Activated gamma-delta T cell treated with Interleukin-2 at 50 U/mL for 16 hours (primary cell): ENCODE measurements at places on chromosomes 3 and 15.
A peak's percentile ranks its signal among the peaks of the same experiment; 100 is the strongest.

DNA sequence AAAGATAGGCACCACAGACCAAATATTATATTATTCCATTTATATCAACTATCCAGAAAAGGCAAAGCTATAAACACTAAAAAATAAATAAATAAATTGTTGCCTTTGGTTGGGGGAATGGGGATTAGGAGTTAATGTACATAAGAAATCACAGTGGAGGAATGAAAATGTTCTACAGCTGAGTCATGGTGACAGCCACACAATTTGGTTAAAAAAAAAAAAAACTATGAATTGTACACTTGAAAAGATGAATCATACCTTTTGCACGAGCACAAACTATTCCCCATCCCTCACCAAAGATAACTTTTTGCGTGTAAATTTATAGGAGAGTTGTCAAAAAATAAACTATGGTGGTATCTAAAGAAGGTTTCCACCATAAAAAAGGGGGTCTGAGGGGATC, 103.2 kb downstream of the TBC1D5 start:
- no peak for DNase-seq

DNA sequence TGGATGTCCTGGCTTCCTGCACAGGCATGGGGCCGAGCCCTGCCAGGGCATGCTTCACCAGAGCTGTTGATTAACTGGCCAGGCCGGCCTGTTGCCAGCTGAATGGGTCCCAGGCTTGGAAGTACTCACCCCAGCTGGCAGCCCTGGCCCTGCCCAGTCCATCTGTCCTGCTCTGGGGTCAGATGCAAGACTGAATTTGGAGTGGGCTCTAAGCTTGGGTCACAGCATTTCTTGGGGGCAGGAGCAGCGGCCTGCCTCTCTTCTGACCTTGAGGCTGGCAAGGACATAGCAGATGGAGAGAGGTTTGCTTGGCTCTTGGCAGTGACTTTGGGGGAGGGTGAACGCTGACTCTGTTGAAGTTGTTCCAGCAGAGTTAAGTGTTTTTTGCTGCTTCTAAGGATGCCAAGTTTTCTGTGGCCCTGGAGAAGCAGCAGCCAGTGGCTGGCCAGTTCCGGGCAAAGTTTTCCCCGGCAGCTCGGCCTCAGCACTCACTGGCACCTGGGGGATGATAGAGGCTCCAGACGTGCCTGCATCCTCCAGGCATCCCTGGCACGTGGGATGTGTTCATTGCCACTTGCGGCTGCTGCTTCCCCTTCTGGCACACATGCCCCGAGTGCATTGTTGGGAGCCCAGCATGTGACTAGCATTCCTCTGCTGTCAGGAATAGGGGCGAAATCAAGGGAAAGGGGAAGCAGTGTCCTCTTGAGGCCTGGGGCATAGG, 22.9 kb downstream of the PDIA5 start:
- DNase-seq: no peak

DNA sequence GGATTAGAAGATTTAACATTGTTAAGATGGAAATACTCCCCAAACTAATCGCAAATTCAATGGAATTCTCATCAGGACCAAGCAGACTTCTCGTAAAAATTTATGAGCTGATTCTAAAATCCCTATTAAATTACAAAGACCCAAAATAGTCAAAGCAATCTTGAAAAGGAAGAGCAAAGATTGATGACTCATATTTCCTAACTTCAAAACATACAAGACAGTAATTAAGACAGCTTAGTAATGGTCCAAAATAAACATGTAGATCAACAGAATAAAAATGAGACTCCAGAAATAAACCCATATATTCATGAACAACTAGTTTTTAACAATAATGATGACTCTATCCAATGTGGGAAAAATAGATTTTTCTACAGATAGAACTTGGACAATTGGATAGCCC, 148.7 kb downstream of the SI start:
- no peak for DNase-seq

DNA sequence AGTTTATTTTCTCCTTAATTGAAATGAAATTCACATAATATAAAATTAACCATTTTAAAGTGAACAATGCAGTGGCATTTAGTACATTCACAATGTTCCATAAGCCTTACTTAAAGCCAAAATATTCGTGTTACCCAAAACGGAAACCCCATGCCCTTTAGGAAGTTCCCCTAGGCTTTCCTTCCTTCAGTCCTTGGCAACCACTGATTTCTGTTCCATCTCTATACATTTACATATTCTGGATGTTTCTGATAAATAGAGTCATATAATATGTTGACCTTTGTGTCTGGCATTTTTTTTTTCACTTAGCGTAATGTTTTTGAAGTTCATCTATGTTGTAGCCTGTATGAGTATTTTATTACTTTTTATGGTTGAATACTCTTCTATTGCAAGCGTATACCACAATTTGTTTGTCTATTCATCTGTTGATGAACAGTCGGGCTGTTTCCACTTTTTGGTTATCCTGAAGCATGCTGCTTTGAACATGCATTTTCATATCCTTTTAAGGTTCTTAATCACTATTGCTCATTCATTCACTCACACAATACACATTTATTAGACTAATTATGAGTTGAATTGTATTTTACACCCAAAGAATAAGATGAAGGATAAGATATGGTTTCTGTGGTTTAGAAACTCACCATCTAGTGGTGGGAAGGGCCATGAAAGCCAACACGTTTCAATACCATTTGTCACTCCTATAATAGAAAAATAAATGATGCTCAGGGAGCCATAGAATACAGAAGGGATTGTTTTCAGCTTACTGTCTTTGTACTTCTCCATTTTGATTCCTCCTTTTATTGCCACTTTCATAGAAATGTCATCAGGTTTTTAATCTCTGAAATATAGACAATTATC, 408.2 kb upstream of the CBLB start:
- DNase-seq: no peak

- DNase-seq: no peak
Observed at GRCh38 chr3:51978143-51978502, 3.3 kb downstream of the ABHD14A start.

DNA sequence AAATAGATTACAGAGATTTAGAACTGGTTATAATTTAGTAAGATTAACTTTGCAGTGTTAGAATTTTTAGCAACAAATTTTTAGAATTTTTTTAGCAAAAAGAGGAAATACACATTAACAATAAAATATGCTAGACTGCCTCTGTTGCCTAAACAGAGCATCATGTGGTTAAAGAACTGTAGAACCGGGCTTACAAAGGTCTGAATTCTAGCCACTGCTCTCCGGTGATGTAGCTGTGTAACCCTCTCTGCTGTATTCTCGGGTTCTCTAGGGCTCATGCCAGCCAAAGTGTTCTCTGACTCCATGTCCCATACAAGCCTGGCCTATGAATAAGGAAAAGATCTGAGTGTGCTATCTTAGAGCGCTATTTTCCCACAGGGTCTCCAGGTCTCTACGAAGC, 2.9 kb upstream of the P2RY12 start:
- no peak for DNase-seq

DNA sequence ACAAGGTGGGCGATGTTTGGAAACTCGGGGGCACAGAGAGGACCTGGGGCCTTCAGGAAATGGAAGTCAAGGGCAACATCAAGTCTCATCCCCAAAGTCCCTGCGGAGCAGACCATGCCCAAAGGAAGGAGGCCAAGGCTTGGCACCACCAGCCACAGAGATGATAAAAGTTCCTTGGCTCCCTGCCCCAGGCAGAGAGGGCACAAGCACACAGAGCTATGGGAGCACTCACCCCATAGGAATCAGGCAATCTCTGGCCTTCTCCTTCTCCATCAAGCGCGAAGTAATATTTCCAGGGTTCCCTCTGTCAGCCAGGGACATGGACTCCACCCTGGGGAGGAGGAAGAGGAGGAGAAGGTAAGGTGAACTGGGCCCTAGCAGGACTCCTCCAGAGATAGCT, 7.9 kb downstream of the ACAA1 start:
- no peak for DNase-seq

DNA sequence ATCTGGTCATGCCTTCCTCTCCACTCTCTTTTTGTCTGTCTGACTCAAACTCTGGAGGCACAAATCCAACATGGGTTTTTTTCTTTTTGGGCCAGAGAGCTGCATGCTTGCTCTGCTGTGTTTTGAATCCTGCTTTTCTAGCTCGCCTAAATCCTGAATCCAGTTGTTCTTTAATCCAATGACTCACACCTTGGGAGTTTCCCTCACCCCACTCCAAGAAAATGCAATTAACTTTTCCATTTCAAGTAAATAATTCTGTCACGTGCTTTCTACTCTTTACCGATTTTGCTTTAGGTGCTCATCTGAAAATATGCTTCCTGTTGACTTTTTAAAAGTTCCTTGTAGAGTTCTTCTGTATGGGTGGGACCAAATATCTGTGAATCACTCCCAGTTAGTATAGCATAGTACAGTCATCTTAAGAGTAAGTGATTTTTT, 47.6 kb downstream of the SLMAP start:
- DNase-seq: no peak

DNA sequence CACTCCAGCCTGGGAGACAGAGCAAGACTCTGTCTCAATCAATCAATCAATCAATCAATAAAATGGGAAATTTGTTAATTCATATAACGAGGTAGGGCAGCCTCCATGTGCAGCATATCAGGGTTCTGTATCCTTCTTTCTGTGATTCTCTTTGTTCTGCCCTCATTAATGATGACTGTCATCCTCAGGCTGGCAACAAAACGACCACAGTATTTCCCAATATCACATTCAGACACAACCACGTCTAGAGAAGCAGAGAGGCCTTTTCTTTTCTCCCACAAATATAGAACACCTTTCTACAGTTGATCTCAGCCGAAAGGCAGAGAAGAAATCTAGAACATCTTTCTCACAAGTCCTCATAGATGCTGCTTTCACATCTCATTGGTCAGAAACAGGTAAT, 11.2 kb downstream of the CEP19 start:
- no peak for DNase-seq

- DNase-seq: peak; percentile 50
Observed at GRCh38 chr3:16897254-16897926, 12.6 kb downstream of the PLCL2 start.

- DNase-seq: no peak
Observed at GRCh38 chr3:139756529-139757103, 78.8 kb upstream of the NMNAT3 start.

DNA sequence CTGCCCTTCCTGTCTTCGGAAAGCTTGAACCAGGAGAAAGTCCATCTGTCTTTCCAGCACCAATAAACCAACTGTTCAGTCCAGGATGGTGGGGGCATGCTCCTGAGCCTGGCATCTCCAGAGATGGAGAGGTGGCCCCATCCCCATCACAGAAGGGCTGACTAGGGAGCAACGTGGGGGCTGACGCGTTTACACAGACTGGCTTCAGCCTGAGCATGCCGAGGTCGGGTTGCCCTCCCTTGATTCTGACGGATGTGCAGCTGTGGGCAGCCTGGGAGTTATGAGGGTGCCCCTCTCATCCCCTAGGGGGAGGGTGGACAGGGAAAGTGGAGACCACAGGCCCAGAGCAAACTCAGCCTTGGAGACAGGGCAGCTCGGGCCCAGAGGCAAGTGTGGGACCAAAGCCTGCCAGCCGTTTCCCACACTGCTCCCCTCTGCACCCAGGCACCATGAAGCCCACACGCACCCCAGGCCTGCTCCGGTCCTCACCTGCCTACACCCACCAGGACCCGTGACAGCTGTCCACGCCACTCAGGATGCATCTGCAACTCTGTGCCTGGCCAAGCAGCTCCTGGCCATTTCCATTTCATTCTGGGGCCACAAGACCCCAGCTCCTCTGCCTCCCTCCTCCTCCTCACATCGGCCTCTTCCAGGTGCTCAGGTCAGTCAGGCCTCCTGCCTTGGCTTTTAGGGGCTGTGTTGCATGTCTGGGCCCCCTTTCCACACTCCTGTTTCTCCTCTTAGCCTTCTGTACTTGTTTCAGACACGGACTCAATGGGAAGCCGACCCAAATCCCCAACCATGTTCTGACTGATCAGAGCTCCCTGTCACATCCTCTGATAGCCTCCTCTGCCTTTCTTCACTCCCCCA, 48.2 kb upstream of the SLC41A3 start:
- DNase-seq: no peak

DNA sequence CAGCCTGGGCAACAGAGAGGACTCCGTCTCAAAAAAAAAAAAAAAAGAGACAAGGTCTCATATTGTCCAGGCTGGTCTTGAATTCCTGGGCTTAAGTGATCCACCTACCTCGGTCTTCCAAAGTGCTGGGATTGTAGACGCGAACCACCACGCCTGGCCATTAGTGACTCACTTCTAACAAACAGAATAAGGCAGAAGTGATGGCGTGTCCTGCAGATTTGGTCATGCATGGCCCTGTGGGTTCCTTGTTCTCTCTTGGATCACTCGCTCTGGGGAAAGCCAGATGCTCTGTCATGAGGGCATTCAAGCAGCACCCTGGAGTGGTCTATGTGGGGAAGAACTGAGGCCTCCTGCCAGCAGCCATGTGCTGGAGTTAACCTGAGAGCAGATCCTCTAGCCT, 27.4 kb upstream of the TJP1 start:
- DNase-seq: no peak
